Amniotic stem cell (primary cell): ENCODE measurements at places on chromosomes 1 and 21.
A peak's percentile ranks its signal among the peaks of the same experiment; 100 is the strongest.

- no peak for DNase-seq
These were observed 408.0 kb upstream of the KAZN start for GRCh38 chr1:14190508-14190907.

DNA sequence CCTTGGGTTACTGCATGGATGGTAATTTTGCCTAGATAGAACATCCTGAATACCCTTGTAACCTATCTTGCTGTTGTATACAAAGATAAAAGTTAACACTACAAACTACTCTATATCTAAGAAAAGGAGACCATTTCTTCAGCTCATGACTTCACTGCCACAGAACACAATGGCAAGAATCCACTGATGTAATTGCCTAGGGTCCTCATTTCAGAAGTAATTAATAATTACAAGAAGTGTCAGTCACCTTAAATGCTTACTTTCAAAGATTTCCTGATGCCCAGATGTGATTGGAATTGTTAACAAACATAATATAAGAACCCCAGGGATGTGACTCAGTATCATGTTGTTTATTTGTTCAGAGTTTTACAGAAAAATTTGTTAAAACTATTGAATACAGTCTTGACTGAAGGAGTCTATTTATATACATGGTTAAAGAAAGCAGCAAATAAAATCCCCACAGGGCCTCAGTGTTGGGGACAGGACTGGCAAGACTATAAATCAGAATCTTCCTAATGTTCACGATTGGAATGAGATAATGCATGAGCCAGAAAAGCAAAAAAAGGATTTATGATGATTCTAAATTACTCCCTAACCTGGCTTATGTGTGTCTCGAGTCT lies 83.9 kb downstream of the CRB1 start:
- DNase-seq = no peak

- no peak for DNase-seq
These were observed 50.5 kb downstream of the CASZ1 start for GRCh38 chr1:10745886-10746455.

- DNase-seq = no peak
These were observed 436.5 kb upstream of the VAMP3 start for GRCh38 chr1:7334475-7335035.

- no peak for DNase-seq
These were observed 31.9 kb upstream of the PKP1 start for GRCh38 chr1:201251411-201251810.

DNA sequence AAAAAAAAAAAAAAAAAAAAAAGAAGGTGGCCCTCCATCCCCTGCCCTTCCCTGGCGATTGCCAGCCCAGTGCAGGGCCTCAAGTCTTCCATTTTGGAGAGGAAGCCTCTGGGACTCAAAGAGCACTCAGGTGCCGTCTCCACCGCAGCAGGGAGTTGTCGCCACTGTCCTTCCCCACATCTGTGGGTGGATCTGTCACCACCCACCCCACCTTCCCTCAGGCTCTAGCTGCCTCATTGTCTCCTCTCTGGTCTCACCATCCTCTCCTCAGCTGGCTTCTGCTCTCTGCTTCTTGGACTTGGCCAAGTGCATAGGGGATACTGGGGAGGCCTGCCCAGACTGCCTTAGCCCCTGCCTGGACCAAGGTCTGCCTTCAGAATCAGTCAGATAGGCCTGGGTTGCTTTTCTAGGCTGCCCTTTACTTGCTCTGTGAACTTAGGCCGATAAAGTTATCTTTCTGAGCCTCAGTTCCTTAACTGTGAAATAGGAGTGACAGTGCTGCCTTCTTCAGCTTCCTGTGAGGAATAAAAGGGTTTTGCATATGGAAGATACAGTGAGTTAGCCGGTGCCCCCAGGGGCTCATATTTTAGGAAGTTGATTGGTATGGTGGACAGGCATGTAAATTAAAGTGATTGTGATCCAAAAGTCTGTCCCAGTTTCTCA lies 15.8 kb downstream of the RCC1 start:
- no peak for DNase-seq

DNA sequence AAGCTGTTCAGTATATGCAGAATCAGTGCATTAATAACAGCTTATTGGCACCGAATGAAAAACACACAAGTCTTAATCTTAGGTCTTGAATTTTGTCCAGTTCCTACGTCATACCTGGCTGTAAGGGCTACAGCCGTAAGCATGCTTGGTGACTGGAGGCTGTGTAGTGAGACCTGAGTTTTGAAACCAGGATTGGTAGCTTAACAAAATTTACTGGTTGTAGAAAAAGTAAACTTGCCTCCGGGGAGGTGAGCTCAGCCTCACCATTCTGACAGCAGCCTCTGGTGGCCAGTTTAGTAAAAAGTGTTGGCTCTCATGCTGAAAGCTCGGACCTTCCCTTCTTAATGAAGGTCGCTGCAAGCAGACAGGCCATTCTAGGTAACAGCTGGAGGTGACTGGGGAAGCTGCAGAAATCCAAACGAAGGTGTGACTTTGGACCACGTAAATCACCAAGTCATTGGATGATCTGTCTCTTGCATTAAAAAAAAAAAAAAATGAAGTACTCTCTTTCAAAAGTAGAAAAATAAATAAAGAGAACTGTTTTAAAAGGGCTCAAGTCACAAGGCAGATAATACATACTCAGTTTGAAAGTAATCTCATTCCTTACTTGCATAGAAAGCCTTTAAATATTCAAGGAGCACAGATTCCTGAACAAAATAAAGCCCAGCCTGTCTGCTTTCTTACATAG lies 48.9 kb downstream of the HLCS start:
- peak; percentile 40 for DNase-seq

- no peak for DNase-seq
These were observed 89.1 kb downstream of the ITSN1 start for GRCh38 chr21:33731447-33731846.

- DNase-seq = no peak
These were observed 3.7 kb upstream of the KIAA1614 start for GRCh38 chr1:180909005-180909414.

GRCh38 chr1:201545851-201546492 lies 7.0 kb downstream of the NAV1 start:
- DNase-seq = no peak

DNA sequence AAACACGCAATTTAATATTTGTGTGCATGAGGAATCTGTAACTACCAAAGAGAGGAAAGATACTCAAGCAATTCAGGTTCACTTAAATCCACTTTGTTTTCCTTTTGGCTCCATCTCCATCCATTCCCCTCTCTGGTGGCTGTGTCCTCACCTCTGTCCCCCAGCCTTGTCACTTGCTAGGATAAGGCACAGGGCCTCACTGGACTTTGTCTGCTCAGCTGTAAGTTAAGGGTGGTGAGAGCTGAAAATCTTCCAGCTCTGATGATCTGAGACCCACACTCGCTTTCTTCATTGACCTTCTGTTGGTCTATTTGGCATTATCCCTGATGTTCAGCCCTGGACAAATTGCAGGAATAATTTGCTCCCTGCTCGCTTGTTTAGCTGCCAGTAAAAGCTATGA lies 56.5 kb downstream of the RHOU start:
- no peak for DNase-seq

GRCh38 chr21:25459365-25459764 lies 147.9 kb downstream of the MRPL39 start:
- no peak for DNase-seq

DNA sequence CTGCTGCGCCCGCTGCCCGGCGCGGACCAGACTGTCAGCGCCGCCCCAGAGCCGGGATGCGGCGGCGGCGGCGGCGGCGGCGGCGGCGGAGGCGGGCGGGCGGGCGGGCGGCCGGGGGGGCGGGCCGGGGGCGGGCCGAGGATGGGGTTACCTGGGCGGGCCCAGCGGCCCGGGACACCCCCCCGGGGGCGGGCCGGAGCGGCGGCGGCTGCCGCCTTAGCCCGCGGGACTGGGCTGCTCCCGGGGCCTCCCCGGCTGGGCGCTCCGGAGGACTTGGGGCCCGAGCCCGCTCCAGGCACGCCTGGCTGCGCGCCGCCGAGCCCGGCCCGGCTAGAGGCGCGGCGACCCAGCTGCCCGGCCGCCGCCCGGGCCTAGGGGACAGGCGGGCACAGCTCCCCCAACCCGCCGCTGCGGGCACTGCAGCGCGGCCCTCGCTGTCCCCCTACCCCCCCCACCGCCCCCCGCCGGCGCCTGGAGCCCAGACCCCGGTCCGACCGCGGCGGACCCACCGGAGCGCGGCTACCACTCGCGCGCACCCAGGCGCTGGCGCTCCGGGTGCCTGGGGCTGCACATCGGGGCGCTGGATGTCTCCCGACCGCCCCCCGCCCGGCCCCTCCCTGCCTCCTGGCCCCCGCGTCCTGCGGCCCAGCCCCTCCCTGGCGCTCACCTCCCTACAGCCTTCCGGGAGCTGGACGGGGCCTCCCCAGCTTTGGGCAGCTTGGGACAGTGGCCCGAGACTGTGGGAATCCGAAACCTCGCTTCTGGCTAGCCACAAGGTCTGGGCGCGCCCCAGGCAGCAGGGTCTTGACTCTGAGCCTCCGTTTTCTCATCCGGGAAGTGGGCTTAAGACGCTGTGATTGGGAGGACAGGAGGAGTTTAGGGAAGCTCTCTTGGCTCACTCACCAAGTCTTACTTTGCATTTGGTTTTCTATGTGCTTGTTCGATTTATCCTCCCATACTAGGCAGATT lies at the start of gene WNT4:
Gene WNT4, minus strand, starts transcription at position 33 of the 969 bp plus-strand sequence. CDS start 175 bp downstream, outside the sequence.
- no peak for DNase-seq

DNA sequence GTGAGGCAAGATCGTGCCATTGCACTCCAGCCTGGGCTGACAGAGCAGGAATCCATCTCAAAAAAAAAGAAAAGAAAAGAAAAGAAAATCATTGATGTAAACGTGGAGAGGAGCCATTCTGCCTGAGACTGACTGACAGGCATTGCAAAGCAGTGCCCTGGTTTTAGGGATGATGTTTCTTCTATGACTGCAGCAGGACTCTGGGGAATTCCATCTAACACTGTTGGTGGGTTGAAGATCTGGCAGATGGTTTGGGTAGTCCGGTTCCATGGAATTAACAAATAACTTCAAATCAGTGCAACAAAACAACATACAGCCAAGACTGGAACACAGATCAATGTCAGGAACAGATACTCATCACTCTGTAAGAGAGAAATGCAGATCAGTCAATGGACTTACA lies 17.8 kb upstream of the LAMC2 start:
- DNase-seq = no peak

DNA sequence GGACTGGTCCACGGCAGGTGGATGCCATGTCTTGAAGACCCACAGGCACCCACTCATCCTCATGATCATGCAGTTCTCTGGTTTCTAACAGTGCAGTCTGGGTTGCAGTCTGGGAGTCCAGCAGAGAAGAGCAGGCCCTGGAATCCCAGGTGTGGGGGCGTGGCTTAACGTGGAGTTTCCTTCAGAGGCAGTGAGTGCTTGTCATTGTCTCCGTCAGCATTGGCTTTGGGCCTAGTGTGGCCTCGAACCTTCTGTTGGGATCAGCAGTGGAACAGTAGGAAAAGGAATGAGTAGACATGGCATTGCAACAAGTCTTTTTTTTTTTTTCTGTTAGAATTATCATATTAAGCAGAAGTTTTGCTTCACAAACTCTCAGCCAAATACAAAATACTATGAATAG lies 12.8 kb downstream of the LGALS8 start:
- no peak for DNase-seq
